ENCODE measurements at places on chromosomes 12 and 14.

DNA sequence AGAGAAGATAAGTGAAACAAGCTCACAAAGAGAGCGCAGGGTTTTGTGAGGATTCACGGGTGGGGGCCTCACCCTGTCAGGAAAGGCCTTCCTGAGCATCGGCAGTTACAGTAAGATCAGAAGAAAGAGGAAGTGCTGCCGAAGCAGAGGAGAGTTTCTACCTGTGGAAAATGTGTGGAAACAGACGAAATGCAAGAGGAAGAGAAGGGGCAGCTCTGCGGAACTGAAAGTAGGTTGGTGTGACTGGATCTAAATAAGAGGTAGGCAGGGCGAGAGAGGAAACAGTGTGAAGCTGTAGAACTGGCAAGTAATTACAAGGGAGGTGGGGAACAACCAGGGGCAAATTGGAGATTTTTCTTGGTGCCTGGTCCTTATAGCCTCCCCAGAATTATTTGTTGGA, 2.6 kb downstream of the GPR68 start:
- no peak for DNase-seq

DNA sequence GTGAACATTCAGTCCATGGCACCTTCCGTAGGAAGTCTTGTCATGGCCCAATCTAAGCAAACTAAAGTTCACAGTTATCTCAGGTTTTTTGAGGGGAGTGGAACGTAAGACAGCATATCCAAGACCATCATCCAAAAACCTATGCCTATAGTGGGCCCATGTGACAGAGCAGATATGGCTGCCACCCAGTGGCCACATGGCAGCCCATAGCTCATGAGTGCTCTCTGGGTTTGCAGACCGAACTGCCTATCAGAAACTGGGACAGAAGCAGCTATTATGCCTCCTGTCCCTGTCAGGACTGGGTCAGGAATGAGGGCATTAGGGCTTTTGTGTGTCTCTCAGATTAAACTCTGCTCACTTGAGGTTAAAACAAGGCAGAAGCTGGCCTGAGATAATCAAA, 503.7 kb downstream of the NRXN3 start:
- DNase-seq, result no peak

DNA sequence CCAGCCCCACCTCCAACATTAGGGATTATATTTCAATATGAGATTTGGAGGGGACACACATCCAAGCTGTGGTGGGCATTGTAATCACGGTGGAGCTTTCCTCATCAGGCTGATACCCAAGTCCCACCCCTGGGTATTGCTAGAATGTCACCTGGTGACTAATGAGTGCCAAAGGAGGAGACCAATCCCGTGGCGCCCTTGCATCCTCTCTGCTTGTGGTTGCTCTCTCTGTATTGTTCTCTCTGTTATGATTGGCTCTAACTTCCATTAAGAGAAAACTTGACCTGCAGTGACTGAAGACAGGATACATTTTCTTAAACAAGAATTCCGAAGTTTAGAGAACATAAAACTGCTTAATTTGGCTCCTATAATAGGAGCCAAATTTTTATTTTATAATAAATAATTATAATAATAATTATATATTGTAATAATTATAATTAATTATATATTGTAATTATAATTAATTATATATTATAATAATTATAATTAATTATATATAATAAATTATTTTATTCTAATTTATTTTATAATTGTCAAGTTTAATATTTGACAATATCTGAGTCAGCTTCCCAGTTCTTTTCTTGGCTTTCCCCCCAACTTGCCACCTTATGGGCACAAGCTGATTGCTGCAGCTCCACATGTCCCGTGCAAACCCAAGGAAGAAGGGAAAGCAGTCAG, 420.1 kb downstream of the DIO2 start:
- no peak for DNase-seq

DNA sequence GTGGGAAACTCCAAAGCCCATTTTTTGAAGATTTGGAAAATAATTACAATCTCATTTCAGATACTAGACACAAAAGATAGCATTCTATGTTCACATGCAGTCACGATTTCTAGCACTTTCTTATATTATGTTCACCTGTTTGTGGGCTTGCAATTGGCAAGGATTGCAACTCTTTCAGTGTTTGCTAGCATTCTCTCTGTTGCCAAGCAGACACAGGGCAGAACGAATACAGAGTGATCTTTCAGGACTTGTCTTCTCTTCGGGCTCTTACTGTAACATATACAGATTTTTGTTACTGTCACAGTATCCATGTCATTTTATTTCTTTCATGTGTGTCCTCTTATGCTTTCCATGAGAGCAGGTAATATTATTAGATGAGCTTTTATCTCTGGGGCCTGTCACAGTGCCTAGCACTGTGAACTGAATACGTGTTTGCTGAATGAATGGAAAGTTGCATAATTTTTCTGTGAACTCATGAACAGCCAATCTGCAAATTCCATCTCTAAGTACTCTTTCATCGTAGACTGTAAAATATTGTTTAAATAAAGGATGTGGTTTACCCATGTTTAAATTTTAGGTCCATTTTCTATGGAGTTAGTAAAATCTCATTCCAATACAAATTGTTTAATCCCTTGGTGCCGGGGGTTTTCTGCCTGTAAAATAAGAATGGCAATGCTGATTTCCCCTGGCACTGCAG, 105.1 kb downstream of the BMP4 start:
- DNase-seq, result no peak

DNA sequence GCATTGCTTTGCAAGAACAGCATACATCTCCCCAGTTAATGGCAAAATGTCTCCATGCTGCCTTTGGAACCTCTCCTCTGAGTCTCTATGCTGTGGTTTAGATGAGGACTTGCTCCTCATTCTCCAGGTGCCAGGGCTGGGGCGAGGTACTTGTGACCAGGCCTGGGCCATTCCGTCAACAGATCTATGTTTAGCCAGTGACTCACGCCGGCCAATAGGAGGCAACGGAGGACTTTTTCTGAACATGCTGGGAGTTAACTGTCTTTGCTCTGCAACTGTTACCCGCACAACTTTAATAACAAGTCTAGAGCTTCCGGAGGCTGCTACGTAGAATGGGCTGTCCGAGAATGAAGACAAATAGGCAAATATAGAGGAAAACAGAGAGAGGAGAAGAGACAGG, 214.2 kb downstream of the GLT1D1 start:
- DNase-seq, result no peak

- DNase-seq, result no peak
Measured at GRCh38 chr12:107843351-107844311, 69.1 kb downstream of the ASCL4 start.

- DNase-seq, result no peak
Measured at GRCh38 chr12:88782351-88782750, 202.1 kb upstream of the KITLG start.

- no peak for DNase-seq
Measured at GRCh38 chr14:77844802-77845201, 44.9 kb downstream of the ADCK1 start.

DNA sequence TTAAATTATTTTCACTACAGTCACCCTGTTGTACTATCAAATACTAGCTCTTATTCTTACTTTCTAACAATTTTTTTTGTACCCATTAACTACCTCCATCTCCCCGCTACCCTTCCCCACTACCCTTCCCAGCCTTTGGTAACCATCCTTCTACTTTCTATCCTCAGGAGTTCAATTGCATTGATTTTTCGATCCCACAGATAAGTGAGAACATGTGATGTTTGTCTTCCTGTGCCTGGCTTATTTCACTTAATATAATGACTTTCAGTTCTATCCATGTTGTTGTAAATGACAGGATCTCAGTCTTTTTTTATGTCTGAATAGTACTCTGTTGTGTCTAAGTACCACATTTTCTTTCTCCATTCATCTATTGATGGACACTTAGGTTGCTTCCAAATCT, 117.8 kb downstream of the FIGNL2 start:
- DNase-seq, result no peak

- DNase-seq, result no peak
Measured at GRCh38 chr14:104148433-104149277, 10.3 kb downstream of the KIF26A start.

GRCh38 chr14:36086629-36087395, 89.7 kb downstream of the PTCSC3 start:
- no peak for DNase-seq

DNA sequence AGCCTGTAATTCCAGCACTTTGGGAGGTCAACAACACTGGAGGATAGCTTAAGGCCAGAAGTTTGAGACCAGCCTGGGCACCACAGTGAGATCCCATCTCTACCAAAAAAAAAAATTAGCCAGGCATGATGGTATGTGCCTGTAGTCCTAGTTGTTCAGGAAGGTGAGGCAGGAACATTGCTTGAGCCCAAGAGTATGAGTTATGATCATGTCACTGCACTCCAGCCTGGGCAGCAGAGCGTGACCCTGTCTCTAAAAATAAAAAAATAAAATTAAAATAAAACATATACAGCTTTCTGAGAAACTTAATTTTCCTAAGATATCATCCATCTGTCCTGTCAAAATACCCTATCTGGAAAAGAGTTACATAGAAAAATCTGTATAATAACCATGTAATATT, 38.9 kb downstream of the EML5 start:
- DNase-seq, result no peak

GRCh38 chr12:14614704-14615121, 47.0 kb upstream of the PLBD1 start:
- DNase-seq, result no peak

DNA sequence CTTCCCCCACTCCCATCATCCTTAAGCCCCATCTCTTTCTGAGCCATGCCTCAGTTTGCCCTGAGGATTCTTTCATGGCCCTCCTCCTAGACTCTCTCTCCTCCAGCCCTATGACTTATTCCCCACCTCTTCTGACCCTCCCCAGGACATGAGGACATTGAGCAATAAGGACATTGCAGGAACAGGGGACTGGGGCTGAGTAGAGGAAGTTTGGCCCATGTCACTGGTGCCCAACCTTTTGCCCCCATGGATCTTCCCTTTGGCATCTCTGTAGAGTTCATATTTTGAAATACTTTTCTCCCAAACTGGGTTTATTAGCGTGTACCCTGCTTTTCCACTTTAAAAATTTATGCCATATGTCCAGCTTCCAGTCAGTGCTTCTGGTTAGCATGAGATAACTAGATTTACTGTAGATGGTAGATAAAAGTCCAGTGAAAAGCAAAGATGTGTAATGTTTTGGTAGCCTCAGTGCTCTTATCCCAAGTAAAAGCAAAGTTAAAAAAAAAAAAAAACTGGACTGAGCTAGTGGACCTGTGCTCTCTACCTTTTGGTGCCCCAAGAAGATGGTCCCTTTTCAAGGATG, 6.1 kb upstream of the LRP1-AS start:
- no peak for DNase-seq

DNA sequence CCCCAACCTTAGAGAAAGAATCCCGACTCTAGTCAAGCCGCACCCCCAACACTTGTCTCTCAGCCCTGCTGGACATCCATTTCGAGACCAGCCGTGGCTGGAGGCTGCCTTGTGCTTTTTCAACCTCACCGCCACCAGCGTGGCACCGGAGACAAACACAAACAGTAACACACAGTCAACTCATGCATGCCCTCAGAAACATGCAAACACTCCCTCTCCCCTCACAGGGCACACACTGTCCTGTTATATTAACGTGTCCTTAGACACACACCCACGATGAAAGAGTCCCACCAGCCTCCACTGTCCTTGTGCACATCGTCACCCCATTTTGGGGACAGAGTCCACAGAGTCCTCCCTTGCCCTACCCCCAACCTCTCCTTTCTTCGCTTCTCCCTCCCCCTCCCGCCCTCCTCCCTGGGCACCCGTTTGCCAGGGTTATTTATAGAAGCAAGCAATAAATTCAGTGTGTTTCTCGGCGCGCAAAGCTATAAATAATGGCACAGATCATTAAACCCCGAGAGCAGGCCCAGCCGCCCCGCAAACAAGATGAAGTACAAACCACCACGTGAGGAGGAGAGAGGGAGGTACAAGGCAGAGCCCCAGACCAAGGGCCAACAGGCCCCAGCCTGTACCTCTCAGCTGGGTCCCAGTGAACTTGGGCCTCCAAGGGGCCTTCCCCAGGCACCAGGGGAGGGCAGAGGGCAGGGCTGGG, 27.9 kb downstream of the SMUG1 start:
- no peak for DNase-seq

DNA sequence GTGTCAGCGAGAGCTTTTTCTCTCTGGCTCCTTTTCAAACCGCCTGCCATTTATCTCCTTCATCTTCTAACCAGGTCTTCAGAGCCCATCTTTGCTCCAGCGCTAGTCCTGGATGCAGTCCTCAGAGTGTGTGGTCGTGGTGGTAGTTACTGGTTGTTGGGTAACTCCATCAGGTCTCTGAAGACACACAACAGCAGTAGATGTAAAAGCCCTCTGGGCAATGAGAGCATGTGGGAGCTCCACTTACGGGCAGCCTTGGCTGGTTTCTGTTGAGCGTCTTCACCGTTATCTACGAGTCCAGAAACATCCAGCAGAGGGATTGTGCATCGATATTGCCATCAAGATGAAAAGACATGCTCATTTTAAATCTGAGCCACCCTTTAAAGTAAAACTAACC, 61.2 kb downstream of the FBXL14 start:
- DNase-seq, result no peak

DNA sequence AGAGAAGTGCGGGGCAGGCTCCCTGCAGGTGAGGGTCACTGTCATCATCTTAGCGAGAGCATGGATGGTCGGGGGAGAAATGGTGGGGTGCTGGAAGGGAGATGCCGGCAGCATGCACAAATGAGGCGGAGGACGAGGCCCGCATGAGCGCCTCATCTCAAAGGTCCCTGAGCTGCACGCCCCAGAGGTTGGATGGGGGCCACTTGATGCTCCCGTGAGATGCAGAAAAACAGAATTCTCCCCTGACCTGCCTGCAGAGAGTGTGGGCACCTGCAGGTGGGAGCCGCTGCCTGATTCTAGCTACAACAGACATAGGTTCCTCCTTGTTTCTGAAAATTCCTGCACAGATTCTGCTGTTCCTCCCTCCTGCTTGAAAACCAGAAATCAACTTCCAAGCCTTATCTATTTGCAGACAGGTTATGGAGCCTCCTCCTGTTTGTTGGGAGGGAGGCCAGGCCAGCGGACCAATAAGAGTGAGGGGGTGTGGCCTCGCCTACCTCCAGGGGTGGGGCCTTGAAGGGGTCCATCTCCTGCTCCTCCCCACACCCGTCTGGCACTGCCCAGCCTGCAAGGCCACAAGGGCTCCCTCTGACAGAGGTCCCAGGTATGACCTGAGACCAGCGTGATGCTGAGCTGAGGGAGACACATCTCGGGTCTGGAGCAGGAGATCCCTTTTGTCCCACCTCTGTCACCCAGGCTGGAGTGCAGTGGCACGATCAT, 67.2 kb downstream of the KDM2B start:
- no peak for DNase-seq

- no peak for DNase-seq
Measured at GRCh38 chr14:64502456-64502855, 1.2 kb downstream of the ZBTB25 start.
